NCI-H2029 (cell line): ENCODE measurements at places on chromosomes 2 and 18.

- DNase-seq, result no peak
These were observed 16.5 kb upstream of the CYTIP start for GRCh38 chr2:157460384-157460837.

GRCh38 chr2:173684896-173685459 is 280.2 kb downstream of the SP3 start:
- DNase-seq, result no peak

DNA sequence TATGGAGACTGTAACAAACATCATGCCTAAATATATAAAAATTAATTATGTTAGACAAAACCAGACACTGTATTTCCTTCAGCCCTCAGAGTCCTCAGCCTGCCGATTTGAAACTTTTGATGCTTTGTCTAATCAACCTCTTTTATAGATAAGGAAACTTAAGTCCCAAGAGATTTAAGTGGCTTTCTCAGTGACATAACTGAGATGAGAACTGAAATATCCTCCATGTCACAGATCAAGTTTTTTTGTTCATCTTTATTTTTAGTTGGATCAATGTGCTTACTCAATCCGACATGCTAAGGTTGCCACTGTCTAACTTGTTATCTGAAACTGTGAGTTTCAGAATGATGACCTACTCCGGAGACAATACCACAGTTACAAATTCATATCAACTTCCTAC is 72.3 kb downstream of the BARD1 start:
- no peak for DNase-seq

DNA sequence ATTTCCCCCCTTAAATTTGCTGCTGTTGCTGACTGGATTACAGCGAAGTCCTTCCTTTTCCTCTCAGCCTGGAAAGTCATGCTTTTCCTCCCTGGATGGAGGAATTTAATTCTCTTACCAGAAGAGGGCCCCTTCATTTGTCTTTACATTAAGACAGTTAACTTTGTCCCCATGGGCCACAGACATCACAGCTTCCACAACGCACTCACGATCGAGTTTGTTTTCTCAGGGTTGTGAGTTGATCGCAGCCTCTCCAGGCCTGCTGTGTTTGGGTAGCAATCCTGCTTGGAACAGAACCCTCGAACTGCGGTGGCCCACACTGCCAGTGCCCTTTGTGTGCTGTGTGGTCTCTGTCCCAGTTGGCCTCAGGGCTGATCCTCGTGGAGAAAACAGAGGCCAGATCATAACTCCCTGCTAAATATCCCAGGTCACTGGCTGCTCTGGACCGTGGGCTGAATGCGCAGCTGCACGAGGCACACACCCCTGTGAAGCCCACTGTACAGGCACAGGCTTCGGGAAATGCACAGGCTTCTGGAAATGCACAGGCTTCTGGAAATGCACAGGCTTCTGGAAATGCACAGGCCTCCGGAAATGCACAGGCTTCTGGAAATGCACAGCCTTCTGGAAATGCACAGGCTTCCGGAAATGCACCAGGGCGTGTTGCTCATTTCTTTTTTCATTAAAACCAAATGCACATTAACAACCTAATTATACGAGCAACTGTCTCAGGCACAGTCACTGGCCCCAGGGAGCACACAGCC is 2.2 kb upstream of the PDIA6 start:
- DNase-seq, result no peak

GRCh38 chr2:150271952-150272802 is 215.3 kb downstream of the RND3 start:
- DNase-seq, result no peak
